ENCODE measurements at places on chromosomes 1 and 21.

DNA sequence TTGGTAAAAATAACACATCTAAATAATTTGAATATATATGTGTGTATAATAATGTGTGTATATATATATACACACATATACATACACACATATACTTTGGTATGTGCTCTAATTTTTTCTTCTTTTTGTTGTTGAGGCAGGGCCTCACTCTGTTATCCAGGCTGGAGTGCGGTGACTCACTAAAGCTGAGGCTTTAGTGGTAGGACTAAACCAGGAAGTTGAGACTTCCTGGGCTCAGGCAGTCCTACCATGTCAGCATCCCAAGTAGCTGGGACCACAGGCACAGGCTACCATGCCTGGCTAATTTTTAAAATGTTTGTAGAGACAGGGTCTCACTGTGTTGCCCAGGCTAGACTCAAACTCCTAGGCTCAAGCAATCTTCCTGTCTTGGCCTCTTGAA lies 46.7 kb upstream of the CXADR start:
- no peak for DNase-seq

DNA sequence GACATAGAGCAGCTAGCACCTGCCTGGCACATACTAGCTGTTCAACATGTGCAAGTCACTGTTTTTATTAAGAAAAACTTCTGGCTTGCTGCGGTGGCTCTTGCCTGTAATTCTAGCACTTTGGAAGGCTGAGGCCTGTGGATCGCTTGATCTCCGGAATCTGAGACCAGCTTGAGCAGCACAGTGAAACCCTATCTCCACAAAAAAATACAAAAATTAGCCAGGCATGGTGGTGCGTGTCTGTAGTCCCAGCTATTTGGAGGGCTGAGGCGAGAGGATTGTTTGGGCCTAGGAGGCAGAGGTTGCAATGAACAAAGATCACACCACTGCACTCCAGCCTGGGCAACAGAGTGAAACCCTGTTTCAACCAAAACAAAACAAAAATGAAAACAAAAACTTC lies 27.7 kb upstream of the C8B start:
- DNase-seq = no peak

- DNase-seq = no peak
These were observed 9.2 kb downstream of the DDI2 start for GRCh38 chr1:15626269-15626950.

- DNase-seq = no peak
These were observed 3.1 kb downstream of the RNF220 start for GRCh38 chr1:44408212-44408582.

DNA sequence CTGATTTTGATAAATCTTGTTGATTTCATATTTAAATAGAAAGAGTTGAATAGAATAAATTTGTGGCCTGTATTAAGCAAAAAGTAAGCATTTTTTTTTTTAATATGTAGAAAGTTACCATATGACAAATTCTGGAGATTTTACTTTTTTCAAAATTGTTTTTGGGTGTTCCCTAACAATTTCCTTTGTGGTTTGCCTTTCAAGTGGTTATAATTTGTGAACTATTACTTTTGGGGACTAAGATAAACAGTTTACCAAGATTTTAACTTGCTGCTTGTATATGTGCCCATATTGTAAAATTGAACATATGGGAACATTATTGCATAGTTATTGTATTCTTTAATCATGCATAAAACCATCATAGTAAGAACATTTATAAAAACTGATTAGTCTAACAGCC lies 34.6 kb downstream of the SLC30A7 start:
- DNase-seq = no peak

- no peak for DNase-seq
These were observed 6.5 kb downstream of the PTP4A2 start for GRCh38 chr1:31931593-31932225.

DNA sequence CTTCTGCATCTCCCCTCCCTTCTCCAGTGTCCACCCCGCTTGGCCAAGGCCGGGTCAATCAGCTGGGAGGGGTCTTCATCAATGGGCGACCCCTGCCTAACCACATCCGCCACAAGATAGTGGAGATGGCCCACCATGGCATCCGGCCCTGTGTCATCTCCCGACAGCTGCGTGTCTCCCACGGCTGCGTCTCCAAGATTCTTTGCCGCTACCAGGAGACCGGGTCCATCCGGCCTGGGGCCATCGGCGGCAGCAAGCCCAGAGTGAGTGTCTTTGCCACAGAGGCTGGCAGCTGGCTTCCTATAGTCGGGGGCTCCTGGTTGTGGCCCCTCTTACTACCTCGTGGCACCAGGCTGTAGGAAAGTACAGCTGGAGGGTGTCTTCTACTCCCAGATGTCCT lies 3.6 kb downstream of the PAX7 start:
- DNase-seq = no peak

- DNase-seq = peak; percentile 79
These were observed 89.0 kb upstream of the SERTAD4 start for GRCh38 chr1:210143465-210144062.

DNA sequence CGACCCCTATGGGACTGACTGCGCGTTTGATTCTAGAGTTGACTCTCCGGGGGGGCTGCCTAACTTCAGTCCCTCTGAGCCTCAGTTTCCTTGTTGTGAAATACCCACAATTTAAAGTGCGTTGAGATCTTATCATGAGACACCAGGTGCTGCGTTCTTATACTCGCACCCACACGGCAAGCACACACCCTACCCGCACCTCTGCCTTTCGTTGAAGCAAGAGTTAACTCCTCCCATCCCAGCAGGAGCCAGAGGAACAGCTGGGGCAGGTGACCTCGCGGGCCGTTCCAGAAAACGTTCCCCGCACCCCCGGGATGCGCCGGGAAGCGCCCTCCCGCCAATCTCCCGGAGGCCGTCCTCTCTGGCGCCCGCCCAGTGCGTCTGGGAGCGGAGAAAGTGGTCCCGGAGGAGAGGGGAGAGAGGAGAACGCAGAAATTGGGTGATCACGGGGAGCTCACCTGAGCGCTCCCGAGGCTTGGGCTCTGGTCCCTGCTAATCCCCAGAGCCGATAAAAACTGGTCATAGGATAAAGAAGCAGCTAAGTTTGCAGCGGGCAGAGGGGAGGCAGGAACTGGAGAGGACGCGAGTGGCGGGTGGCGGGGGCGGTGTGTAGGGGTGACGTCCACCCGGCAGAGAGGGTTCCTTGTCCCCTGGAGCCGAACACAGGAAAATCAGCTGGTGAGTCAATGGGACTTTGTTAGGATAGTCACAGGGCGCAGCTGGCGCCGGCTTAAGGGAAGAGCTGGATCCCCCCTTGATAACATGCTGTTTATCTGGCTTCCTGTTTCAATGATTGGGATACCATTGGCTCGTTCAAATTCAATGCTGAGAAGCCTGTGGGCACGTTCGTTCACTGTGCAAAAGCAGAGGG lies 869 bp downstream of the NAV1 start:
- DNase-seq = peak; percentile 72

DNA sequence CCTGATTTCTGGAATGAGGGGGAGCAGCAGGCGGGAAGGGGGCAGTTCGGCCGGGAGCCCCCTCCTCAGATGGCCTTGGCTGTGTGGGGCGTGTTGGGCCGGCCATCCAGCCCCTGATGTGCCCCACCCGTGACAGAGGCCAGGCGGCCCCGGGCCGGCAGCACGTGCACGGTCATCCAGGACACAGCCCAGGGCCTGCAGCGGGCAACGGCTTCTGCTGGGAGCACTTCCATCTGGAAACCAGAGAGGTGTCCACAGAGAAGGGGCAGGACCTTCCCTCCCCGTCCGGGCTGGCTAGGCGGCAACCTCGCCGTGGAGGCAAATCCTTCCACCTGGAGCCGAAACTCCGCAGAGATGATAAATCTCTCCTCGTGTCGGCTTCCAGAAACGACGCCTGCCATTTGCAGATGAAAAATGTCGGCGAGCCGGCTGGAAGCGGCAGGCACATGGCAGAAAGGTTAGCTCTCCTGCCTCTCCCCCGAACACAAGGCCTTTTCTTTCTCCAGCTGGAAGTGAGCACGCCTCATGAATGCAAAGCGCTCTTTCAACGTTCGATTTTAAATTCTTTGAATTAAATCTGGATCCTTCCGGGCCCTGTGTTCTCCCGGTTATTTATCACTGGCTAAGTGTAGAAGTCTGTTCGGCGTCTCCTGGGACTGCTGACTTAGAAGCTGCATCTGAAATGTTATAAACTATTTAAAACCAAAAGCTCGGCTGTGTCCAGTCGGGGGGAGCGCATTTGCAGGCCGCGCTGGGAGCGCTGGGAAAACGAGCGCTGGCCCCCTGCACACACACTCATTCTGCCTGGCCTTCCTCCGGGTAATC lies 9.4 kb upstream of the ACTRT2 start:
- peak; percentile 46 for DNase-seq

GRCh38 chr1:161350671-161351070 lies 17.0 kb downstream of the CFAP126 start:
- DNase-seq = no peak

DNA sequence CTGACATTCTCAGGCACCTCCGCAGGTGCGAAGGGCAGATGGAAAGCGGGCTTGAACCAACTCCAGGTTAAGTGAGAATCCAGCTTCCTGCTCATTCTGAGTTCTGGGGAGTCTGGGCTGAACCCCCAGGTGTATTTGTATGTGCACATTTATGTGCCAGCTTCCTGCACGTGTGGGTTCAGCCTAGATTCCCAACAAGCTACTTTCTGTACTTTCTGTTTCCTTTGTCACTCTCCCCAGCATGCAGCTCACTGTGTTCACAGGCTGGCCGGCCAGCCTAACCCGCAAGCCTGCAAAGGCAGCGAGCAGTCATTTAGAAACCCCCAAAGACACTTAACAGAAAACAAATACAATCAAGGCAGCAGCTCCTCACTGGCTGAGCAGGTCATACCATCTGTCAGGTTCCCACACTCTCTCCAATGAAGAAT lies 1.3 kb upstream of the IL19 start:
- no peak for DNase-seq

GRCh38 chr1:54653036-54653435 lies 11.4 kb downstream of the MROH7 start:
- no peak for DNase-seq

- peak; percentile 83 for DNase-seq
These were observed 79.3 kb upstream of the LYST start for GRCh38 chr1:235945775-235946570.

DNA sequence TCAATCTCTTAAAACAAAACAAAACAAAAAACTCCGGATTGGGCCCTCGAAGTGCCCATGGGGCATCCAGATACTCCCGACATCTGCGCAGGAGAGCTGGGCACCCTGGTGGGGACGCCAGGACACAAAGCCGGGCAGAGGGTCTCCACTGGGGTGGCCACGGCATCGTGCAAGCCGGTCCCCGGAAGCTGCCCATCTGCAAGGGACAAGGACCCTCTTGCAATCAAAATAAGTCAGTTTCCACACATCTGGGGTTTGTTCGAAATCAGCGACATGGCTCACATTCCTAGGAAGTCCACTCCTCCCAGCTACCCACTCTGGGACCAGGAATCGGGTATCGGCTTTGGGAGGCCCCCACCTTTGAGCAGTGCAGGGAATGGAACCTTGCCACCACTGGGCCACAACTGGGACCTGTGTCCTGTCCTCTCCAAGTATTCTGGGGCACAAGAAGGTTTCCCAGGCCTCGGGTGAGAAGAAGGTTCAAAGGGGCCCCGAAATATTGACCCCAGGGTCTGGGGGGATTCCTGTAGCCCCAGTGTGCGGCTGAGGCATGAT lies 4.6 kb upstream of the PRDM16 start:
- DNase-seq = peak; percentile 53

GRCh38 chr1:204126956-204127355 lies 24.9 kb downstream of the ETNK2 start:
- DNase-seq = no peak

DNA sequence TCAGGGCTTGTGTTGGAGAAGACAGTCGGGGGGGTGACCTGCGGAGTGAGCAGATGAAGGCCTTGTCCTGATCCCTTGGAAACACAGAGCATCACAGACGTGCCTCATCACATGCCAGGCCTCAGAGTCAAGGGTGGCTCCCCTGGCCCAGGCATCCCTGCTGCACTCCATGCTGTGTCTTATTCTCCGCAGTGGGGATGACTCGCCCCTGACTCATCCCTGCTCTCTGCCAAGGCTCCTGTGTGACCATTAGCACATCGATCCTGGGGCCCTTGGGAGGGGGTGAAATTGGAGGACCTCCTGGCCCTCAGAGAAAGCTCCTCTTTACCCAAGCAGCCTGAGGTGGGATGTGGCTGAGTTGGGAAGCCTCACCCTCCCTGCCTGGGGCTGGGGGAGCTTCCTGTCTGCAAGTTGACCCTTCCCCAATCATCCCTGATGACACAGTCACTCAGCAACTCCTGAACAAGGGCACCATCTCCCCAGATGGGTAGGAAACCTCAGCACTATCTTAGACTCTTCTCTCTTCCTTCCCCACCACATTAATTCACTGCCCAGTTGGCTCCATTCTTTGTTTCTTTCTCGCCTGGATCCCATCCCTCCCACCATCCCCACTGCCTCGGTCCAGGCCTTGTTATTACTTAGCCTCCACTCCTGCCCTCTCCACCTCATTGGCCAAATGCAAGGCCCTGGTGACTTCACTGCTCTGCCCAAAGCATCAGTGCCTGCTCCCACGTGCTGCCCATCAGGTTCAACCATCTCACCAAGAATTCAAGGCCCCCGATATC lies 74.6 kb downstream of the CAMK2N1 start:
- DNase-seq = no peak

GRCh38 chr1:25683177-25683576 lies 66.6 kb downstream of the MAN1C1 start:
- no peak for DNase-seq

Data from upper lobe of right lung (tissue), 1 donor.